Fibroblast of skin of right biceps (primary cell): ENCODE measurements at places on chromosomes 2 and 18.
A peak's percentile ranks its signal among the peaks of the same experiment; 100 is the strongest.

GRCh38 chr18:44786257-44786656, 105.6 kb downstream of the SETBP1 start:
- DNase-seq = no peak

DNA sequence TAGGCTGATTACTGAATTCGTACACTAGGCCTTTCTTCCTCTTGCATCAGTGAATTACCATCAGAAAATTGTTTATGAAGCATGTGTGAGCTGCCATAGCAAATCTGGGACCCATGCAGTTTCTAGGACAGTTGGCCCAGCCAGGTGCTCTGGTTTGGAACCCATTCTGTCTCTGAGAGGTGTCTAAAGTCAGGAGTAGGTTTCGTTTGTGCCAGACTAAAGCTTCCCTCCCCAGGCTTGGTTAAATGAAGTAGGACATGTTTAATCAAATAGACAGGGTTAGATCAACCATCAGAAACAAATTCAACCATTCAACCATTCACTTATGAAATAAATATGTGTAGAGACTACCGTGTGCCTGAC, 176.9 kb downstream of the ALPK2 start:
- no peak for DNase-seq

DNA sequence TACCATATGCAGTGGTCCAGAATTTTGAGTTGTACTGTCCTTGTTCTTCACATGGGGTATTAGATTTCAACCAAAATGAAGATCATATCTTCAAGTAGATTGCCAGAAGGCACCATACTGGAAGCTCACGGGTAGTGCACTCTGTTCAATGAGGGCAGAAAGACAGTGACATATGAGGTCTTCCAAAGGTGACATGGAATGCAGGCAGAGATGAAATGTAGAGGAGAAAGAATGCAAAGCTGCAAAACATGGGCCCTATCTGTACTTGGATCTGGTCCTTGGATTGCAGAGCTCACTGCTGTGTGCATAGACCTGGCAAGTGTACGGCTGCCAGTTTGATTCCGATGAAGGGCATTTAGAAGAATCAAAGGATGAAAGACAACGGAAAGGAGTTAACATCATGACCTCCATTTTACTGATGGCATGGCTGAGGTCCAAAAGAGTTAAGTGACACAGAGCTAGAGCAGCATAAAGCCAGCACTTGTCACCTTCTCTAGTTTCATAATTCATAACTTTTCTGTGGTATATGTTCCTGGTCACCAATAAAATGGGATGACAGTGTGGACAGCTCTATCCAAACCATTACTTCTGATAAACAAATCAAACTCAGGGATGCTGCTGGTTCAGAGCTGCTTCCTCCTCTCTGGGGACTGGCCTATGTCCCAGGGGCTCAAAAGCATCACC, 64.7 kb downstream of the BCL2 start:
- DNase-seq = no peak

DNA sequence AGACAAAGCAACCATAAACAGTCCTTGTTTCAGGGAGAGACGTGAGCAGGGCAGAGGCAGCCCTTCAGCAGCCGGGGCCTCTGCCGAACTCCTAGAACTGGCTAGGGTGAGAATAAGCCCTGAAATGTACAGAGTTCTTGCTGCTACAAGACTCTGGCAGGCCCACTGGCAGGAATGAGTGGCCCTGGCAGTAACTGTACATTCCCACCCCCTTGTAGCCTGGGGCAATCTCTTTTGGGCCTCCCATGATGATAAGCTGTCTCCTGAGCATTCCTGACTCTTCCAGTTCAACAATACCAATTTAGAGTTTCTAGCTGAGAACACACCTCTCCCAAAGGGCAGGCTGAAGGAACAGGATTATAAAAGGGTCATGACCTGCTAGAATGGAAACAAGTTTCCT, 54.3 kb downstream of the HAUS1 start:
- peak; percentile 9 for DNase-seq

- DNase-seq = peak; percentile 97
Observed at GRCh38 chr2:85886590-85886989, 2.2 kb downstream of the ST3GAL5 start.

DNA sequence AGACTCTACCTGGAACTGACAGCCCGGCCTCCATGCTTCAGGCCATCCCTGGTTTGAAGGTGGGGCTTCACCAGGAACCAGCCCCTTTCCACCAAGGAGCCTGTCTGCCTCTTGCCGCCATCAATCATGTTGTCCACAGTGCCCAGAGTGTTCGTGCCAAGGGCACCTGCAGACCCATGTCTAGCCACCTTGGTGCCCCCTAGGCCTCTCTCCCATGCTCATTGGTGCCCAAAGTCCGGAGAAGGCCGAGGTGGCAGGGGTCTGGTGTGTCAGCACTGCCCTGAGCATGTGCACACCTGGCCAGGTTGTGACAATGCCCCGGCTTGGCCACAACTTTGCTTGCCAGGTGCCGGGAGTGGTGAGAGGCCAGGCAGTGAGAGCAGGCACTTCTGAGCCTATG, 114.8 kb downstream of the COPS8 start:
- no peak for DNase-seq

DNA sequence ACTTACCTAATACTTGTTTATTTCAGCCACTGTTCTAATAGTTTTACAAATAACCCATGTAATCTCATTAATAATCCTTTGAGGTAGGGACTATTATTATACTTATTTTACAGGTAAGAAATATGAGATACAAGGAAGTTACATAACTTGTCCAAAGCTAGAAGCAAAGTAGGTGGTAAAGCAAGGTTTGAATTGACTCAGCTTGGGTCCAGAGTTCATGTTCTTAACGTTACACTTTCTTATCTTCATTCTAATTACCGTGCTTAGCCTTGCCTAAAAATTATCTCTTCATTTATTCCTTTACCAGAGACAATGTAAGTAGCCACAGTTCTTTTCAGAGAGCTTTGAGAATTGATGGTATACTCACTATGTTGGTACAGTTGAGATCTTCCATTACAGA, 743.6 kb downstream of the KCNJ3 start:
- no peak for DNase-seq

DNA sequence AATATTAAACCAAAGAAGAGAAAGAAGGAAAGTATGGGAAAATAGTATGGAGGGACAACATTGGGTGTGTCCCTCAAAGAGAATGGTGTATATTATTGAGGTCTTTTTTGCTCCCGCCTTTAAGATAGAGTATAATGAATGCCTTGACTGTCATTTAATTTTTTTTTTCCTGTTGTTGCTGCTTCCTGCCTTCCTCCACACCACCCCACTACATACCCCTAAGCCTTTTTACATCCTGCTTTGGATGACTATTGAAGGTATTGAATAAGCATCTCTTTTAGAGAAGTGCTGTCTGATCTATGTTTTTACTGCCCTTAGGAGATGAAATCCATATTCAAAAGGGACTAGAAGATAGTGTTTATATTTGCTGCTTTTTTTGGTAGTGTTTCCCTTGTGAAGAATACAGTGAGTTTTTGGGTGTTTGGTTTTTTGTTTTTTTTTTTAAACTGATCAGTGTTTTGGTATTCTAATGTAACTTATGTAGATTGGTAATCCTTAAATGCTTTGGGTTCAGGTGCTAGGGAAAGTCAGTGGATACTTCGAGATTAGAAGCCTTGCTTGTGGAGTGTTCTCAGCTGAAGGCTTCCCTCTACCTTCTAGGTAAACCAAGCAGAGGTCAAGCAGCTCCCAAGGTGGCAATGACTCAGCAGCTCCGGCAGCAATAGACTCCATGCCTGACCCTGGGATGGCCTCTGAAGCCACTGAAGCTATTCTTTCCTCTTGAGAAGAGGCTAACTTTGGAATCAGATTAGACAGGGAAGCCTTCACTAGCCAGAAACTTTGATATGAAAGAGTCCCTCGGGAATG, 5.0 kb downstream of the FZD7 start:
- DNase-seq = peak; percentile 66

DNA sequence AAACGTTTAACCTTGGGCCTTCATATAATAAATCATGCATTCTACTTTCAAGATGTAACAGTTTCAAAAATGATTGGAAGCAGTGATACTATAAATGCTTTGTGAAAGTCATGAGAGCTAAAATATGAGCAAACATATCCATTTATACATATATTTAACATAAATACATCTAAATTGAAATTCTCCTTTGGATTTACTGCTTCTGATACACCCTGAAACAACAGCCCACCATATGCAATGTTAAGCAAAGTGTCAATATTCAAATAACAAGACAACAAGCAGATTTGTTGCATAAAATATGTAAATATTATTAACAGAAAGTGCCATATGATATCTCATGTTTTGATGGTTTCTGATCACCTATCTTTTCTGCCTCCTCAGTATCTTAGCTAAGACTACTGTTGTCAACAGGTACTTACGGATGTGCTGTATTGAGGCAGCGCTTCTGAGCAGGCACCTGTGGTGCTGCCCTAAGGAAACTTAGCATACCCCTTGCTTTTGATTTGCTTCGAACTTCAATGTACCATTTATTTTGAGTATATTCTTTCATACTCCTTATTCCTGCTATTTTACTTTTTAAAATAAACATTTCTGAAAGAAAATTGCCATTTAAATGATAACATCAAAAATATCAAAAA, 6.1 kb downstream of the FIGN start:
- no peak for DNase-seq

DNA sequence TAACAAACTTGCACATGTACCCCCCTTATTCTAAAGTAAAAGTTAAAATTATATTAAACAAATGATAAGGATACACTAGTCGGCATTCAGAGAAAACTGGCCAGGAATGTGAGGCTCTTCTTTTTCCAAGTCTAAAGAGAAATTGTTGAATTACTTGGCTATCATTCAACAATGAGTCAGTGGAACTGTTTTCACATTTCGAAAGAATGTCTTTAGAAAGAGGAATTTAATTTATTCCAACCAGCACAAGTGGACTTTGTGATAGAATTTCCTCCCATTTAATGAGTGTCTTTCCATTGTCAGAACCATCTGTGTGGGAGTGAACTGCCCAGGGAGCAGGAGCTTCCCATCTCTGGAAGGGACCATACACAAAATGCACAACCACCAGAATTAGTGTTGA, 792.2 kb downstream of the EPHA4 start:
- DNase-seq = peak; percentile 80

DNA sequence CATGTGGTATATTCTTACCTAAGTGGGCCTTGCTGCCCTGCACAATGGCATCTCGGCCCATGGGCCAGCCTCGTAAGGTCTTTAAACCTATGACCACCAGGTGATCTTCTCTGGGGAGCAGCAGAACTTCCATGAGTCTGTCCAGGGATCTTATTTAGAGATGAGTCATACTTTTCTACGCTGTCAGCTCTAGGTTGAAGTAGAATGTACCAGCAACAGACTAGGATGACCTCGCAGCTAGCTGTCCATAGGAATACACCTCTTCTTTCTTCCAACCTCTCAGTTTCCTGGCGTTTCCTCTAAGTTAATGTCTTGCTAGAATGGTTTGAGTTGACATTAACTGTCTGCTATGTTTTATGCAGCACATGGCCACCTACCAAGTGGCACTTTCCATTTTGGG, 15.6 kb upstream of the CXCR4 start:
- no peak for DNase-seq
